RPMI7951 (cell line): ENCODE measurements at places on chromosomes 1 and 21. TPM values are rescaled to one million over a fixed set of nuclear protein-coding genes. Genes with fewer than 3 reads are reported as not detected.

The NR5A2 gene
- total RNA-seq, result 0.12 and 0.29 TPM in 2 replicates

The VASH2 gene
- total RNA-seq, result 0.48 and 0.88 TPM in 2 replicates

The ATAD3C gene
- total RNA-seq, result not detected in 2 replicates

DNA sequence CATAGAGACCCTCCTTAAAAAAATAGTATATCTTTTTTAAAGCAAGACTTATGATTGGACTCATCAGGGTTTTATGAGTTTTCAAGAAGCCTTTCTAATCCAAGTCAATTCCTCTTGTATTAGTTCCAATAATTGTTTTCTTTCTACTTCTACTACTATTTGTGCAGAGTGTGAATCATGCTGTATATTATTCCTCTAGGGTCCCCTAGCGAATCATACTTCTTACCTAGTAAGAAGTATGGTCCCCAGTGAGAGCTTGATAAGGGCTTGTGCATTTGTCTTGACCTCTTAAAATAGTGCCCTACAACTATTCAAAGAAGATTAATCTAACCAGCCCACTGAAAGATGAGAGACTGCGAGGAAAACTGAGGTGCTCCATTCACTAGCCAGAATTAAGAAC lies 715.7 kb upstream of the ZP4 start:
- DNase-seq, result no peak

- peak; percentile 4 for DNase-seq
These were observed 170.2 kb upstream of the NFIA start for GRCh38 chr1:60911966-60912697.

- DNase-seq, result no peak
These were observed 20.1 kb upstream of the COL18A1 start for GRCh38 chr21:45384656-45385548.

- peak; percentile 71 for DNase-seq
These were observed 26.2 kb upstream of the SPATA6 start for GRCh38 chr1:48498096-48498791.

DNA sequence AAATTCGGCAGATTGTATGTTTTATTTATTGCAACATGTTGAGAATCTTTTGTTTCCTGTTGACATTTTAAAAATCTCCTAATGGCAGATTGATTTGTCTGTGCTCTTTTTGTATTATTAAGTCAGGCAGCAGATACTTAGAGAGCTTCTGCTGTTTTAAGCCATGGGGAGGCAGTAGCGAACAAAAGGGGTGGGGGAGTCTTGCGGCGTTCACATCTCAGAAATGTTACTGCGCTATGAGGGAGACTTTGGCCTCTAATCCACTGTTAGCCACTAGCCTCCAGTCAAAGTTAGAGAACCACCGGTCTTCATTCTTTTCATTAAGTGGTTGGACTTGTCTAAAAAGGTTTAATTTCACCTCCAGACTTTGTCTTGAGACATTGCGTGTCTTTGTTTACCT lies 93.6 kb downstream of the DYRK1A start:
- no peak for DNase-seq
